ENCODE measurements at places on chromosomes 7 and 10.

DNA sequence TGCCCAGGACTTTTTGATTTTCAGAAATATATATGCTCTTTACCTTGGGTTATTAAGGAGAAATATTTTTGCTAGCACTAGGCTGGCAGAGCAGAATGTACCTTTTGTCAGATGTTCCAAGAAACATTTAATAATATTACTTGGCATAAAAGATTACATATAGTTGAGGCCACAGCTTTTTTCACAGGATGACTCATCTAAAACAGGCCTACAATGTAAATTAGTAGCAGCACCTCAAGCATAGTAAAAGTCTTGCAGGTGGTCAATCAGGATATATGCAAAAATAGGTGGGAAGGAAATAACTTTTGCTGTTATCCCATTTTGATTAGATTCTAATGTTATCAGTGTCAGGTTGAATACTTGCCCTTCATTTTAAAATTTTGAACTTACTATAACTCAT, 14.9 kb upstream of the ITGB1 start:
- no peak for DNase-seq

GRCh38 chr10:121519901-121520493, 78.2 kb downstream of the FGFR2 start:
- DNase-seq: peak; percentile 15

- peak; percentile 65 for DNase-seq
Observed at GRCh38 chr10:99329304-99329553, at the start of gene CNNM1. TSS of gene CNNM1 (plus strand) at chr10:99329356. CDS start at chr10:99329388, 32 bp downstream.

GRCh38 chr7:138887085-138887710, 89.2 kb upstream of the ATP6V0A4 start:
- peak; percentile 14 for DNase-seq

DNA sequence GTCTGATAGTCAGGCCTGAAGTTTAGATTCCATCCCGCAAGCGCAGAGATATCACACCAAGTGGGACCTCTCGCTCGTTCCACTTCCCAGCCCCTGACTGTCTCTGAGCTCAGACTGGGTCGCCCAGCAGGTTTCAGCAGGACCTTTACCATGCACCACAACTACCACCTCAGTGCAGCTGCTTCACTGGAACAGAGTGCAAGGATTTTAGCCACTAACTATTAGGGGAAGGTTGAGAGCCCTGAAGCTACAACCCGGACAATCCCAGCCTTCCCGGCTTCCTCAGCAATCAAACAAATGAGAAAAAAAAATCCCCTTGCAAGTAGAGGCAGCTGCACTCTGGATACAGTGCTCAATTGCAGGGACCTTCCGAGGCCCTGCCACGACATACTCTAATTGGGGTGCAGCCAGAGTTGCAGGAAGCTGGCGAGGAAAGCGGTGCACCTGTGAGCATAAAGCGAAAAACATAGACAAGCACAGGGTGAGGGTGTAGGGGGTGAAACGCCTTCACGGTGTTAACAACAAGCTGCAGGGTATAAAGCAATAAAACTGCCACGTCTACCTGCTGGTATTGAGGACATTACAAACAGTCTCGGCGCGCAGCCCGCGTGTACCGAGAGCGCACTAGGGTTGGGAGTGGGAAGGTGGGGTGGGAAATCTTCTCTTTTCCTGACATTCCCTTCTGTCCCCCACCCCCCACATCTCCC, 2.6 kb upstream of the DLX6 start:
- DNase-seq: no peak

DNA sequence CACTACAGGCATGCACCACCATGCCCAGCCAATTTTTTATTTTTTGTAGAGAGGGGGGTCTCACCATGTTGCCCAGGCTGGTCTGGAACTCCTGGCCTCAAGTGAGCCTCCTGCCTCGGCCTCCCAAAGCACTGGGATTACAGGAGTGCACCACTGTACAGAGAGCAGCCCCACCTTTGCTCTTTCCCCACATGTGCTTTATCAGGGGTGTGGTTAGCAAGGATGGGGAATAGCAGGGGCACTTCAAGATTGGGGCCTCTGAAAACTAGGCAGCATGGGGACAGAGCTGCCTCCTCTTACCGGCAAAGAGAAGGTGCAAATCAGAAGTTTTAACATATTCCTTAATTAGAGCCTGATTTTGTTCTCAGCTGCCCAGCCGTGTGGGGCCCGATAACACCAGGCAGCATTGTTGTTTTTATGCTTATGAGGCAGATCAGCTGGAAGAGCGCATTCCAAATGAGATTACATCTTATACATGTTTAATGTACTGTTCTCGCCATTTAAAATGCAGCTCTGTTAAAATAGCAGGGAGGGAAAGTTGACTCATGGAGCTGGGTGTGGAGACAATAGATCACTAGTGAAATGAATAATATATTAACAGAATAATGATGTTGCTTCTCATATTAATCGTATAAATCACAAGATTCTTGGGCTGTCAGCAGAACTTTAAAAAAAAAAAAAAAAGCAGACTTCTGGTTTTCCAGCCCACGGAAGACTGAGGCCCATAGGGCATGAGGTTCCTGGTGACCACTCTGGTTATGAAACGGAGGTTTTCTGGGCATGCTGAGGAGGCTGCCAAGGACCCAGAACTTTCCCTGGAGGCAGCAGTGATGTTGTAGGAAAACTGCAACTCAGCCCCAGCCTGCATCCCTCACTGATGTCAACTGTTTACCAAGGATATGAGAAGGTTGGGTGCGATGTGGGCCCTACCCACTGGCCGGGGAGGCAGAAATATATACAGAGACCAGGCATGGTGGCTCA, 62.5 kb downstream of the TMEM130 start:
- DNase-seq: no peak

DNA sequence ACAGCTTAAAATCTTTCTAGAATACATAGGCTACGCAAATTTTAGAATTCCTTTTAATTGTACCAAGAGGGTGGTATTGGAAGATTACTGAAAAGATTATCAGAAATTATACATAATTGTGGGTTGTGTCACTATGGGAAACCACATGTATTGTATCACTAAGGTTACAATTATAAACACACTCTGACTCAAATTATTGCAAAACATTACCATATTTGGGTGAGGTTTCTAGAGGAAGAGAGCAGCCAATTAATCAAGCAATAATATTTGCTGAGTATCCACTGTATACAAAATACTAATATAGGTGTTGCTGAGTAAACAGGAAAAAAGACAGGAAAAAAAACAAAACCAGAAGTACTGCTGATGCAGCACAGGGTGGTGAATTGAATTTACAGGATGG, 3.1 kb upstream of the CAPZA2 start:
- no peak for DNase-seq

DNA sequence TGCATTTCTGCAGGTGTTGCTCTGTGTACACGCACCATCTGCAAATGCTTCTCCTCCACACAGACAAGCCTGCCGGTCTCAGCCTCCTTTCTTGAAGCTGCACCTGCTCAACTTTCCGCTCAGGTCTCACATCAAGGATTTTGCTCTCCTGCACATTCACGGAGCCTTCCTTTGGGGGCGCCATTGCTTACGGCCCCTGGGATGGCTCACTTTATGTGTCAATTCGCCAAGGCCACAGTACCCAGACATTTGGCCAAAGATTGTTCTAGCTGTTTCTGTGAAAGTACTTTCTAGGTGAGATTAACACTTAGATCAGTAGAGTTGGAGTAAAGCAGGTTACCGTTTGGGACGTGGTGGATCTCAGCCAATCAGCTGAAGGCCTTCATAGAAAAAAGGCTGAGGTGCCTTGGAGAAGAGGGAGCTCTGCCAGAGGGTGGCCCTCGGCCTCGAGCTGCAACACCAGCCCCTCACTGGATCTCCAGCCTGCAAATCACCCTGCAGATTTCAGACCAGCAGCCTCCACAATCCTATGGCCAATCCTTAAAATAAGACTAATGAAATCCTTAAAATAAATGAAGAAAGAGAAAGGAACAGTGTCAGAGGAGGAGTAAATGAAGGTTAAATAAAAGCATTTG, 39.9 kb upstream of the PPP2R2D start:
- no peak for DNase-seq

- no peak for DNase-seq
Observed at GRCh38 chr10:6310977-6311376, 108.2 kb downstream of the PFKFB3 start.

- no peak for DNase-seq
Observed at GRCh38 chr10:29959586-29959985, 99.8 kb downstream of the JCAD start.

DNA sequence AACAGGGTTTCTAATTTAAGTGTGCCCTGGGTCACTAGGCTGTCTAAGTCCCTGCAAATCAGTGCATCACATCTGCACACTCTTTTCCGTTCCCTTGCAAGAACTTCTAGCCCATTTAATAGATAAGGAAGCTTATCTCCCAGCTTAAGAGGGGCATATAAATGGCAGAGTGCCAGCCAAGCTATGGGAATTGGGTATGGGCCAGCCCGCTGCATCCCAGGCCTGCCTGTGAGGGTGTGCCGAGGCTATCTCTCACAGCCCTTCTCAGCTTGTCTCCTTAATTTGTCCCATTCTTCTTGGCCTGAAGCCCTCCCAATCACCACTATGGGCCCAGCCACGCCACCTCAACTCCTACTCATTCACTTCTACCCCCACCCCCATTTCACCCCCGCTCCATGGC, 14.7 kb downstream of the AQP1 start:
- DNase-seq: no peak

GRCh38 chr10:21524526-21525366, 736 bp downstream of the SKIDA1 start:
- DNase-seq: no peak

DNA sequence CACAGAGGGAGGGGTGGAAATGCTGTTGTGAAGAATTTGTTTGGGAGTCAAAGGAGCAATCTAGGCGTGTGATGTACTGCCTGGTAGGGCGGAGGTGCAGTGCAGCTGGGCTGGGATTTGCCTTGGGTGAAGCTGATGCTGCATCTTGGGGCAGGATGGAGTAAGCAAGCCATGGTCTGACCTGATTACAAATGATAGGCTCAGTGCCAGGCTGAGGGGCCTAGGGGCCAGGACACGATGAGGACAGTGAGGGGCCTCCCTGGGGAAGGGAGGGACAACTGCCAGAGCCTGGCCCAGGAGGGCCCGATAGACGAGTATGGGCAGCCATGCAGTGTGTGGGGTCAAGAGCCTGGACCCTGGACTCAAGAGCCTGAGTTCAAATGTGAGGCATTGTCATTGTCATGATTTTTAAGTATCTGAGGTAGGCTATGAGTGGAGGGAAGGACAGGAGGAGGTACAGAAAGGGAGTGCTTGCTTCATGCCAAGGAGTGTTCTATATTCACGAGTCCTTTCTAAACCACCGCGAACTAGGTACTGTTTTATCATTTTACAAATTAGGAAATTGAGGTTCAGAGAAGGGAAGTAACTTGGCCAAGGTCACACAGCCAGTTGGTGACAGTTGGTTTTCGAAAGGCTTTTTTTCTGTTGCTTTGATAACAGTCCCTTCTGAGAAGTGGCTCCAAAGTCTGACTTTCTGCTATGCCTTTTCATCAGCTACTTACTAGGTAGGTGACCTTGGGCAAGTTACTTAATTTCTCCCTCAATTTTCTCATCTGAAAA, 29.7 kb downstream of the HIF1AN start:
- no peak for DNase-seq

DNA sequence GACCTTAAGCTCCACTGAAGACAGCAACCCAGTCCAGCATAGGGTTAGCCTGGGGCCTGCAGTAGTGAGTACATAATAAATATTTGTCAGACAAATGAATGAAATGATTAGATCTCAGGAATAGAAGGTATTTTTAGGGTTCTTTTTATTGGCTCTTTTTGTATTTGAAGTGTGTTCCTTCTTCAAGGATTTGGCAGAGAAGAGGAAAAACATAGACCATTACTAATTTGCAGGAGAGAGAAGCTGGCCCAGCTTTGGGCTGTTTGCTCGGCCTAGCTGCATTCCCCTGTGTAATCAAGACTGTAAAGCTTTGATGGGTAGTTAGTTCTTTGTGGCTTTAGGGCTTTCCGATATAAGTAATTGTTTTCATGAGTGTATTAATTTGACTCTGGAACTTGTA, 64.2 kb downstream of the CNNM2 start:
- DNase-seq: no peak

DNA sequence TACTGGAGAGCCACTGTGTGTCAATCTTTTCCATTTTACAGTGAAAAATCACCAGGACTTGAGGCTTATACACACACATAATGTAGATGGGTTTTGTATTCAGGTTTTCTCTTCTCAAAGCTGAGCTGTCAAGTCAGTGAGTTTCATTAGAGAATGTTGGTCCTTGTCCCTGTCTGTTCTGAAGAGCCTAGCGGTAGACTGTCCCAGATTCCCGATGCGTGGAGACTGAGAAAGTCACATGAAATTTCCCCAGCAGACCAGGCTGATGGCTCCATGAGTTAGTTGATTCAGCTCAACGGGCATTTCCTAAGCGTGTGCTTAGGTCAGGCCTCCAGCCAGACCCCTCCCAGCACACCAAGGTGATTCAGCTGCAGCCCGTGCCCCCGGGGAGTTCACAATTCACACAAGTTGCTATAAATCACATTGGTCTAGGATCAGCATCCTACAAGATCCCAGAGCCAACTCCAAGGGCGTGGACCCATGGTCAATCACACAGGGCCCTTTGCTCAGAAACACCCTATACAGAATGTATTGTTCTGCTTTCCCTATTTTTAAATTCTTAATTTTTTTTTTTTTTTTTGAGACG, 17.2 kb downstream of the CHST15 start:
- peak; percentile 38 for DNase-seq

DNA sequence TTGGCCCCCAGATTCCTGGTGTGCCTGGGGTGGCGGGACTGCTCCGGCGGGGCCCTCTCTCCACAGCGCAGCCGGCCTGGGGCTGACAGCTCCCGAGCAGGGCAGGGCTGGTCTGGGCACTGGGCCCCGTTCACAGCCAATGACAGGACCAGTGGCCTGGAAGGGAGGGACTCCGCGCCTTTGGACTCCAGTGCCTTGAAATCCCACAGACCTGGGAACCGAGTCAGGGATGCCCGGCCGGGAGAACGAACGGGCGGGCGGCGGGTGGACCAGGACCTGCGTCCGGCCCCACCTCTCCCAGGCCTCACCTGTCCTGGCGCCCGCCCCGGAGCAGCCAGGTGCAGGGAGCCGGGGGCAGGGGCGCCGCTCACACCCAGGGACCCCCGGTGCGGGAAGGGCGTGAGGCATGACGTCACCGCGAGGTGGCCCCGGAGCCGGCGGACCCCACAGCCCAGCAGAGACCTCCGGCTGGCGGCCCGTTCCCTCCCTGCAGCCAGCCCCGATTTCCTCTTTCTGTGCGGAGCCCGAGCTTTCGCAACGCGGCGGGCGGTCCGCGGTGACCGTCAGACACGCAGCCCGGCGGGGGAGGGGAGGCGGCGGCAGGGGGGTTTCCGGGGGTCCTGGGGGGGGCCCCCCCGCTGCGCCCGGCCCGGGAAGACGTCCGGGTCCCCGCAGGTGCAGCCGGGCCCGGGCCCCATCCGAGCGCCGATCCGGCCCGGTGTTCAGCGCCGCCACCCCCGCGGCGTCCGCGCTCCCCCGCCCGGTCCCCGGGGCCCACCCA, 743 bp downstream of the ADAP1 start:
- DNase-seq: peak; percentile 58

DNA sequence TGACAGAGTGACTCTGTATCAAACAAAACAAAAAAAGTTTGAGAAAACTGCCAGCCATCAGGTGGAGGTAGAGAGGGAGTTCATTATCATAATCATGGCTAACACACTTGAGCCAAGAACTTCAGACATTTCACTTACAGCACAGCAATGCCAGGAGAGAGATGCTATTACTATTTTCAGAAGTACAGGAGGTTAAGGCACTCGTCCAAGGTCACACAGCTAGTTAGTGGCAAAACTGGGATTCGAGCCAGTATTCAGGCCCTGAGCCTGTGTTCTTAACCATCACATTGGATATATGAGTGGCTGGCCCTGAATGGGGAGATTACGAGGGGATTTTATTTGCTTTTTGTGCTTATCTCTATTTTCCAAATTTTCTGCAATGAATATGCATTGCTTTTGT, 24.8 kb upstream of the UNC5B start:
- no peak for DNase-seq

GRCh38 chr10:104197364-104197763, 34.8 kb downstream of the CFAP43 start:
- DNase-seq: no peak

- DNase-seq: no peak
Observed at GRCh38 chr7:130515315-130516040, 23.6 kb downstream of the MEST start.
